ENCODE measurements at places on chromosomes 16 and 17. TPM values are rescaled to one million over a fixed set of nuclear protein-coding genes. Genes with fewer than 3 reads are reported as not detected.

- no peak for DNase-seq
Measured at GRCh38 chr16:65817066-65817465, 549.4 kb upstream of the CDH5 start.

DNA sequence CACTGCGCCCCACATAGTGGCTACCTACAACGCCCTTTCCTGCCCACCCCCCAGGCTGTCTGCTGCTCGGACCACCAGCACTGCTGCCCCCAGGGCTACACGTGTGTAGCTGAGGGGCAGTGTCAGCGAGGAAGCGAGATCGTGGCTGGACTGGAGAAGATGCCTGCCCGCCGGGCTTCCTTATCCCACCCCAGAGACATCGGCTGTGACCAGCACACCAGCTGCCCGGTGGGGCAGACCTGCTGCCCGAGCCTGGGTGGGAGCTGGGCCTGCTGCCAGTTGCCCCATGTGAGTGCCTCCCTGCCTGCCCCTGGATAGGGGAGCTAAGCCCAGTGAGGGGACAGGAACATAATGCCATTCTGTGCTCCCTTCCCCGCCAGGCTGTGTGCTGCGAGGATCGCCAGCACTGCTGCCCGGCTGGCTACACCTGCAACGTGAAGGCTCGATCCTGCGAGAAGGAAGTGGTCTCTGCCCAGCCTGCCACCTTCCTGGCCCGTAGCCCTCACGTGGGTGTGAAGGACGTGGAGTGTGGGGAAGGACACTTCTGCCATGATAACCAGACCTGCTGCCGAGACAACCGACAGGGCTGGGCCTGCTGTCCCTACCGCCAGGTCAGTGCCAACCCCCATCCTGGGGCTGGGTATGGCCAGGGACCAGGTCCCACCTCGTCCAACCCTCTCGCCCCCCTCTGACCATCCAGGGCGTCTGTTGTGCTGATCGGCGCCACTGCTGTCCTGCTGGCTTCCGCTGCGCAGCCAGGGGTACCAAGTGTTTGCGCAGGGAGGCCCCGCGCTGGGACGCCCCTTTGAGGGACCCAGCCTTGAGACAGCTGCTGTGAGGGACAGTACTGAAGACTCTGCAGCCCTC, 7.1 kb downstream of the GRN start:
- DNase-seq, result no peak

GRCh38 chr16:17002565-17002964, 468.2 kb downstream of the XYLT1 start:
- DNase-seq, result no peak

DNA sequence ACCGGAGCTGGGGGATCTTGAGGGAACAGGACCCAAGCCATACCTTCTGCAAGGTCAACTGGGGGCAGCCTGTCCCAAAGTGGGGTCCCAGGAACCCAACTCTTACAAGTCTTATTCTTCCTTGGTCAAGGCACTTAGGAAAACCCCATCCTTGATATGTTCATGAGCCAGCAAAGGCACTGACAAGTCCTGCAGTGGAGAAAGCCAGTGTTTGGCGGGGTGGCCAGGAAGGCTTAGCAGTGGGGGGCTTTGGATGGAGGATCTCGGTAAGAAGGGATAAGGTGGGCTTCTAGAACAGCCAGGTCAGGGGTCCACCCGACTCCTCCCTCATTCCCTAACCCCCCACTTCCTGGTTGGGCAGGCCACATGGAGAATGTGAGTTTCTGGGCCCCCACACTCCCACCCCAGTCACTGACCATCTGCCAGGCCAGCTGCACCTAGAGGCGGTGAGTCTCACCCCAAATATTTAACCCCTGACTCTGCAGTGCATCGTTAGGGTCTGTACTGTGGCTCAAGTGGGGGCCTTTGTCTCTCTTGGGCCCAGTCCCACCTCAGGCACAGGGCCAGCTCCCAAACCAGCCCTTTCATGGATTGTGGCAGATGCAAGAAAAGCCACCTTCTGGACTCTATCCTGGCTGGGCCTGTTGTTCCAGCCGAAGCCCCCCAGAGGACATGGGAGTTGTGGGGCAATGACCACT, 22.3 kb downstream of the PPL start:
- no peak for DNase-seq

DNA sequence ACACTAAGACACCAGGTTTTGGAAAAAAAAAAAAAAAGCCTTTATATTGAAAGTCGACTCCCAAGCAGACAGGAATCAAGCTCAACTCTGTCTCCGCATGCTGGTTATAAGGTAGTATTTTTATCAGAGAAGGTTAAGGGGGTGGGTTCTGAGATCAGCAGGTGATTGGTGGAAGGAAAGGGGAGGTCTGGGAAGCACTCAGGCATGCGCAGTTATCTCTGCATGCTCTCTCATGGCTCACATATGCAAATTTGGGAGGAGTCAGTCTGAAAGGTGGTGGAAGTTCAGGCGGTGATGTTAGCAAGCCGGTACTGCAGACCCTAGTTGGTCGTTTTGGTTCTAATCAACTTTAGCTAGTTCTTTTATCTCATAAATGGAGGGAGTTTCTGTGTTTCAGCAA, 357.6 kb upstream of the C16orf82 start:
- no peak for DNase-seq

- DNase-seq, result no peak
Measured at GRCh38 chr17:80187515-80187941, 17.7 kb downstream of the CARD14 start.

The CACNA1H gene
- not detected for total RNA-seq

GRCh38 chr17:57806167-57806830, 43.5 kb downstream of the MRPS23 start:
- DNase-seq, result no peak

DNA sequence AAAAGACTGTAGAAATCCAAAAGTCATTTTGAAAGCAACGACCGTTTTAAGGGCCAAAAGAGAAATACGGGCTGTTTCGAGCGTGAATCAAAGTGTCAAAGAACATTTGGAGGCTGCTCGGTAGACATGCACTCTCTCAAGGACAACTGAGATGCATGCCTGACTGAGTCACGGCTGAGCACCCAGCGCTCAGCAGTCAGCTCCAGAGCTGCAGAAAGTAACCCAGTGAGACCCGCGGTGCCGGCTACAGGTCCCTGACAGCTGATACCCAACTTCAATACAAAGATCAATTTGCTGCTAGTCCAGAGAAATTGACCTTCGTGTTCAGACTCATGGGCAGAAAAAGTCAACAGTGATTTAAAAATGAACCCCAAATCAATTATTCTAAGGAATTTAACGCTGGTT, 214.9 kb downstream of the STX8 start:
- no peak for DNase-seq

GRCh38 chr17:32283745-32284201, 18.1 kb downstream of the RHBDL3 start:
- DNase-seq, result peak; percentile 11

DNA sequence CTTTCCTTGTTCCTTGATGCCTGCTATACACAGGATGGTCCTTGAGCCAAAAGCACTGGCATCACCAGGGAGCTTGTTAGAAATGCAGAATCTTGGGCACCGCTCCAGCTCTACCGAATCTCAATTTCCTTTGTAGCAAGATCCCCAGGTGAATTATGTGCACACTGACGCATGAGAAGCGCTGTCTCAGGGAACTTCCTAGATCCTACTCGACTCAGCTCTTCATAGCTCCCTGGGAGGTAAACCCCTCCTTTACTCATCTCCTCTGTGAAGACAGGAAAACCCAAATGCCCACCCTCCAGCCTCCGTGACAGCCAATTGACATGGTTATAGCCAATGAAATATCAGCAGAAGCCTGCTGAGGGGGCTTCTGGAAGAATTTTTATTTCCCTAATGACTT, 4.1 kb downstream of the USP31 start:
- DNase-seq, result no peak

- DNase-seq, result no peak
Measured at GRCh38 chr16:4667203-4667963, 26.0 kb upstream of the NUDT16L1 start.

The SF3B3 gene
- total RNA-seq, result 268 TPM

The ZNF469 gene
- total RNA-seq, result 10.2 TPM

DNA sequence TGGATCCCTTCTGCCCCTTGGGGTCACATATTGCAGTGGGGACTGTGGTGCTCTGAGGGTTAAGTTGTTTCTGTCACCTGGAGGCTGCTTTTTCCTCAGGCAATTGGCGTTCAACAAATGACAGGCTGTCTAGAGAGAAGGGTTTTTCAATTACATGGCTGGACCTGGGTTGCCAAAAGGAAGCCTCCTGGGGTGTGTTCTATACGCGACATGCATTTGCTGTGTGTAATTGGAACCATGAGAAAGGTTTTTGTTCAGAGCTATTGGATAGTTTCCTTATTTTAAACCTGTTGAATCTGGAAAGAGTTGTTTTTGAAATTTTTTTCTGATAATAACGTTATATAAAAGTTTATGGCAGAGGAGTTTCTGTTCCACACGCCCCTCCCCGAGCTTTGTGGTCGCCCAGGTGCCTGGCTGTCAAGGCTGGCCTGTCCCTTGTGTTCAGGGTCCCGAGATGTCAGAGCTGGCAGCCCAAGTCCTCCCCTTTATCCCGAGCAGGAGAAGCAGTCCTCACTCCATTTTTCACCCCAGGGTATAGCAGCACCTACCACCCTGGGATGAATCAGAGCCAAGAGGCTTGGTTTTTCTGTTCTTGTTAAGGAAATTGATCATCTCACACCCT, 26.1 kb upstream of the ZNF750 start:
- no peak for DNase-seq

DNA sequence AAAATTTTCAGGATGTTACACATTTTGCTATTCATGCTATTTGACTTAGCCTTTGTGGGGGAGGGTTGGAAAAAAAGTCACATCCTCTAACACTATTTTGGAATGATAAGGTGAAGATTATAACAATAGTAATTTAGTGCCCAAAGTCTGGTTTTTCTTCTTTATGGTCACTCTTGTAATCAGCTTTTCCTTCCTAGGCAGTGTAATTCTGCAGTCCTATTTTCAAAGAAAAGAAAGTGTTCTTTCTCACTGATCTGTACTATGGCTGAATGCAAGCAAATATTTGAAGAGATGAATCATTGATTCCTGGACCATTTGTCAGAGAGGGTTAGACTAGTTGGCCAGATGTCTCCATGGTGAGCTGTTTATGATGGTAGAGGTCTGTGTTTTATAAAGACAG, 8.4 kb downstream of the RSPRY1 start:
- DNase-seq, result peak; percentile 89

DNA sequence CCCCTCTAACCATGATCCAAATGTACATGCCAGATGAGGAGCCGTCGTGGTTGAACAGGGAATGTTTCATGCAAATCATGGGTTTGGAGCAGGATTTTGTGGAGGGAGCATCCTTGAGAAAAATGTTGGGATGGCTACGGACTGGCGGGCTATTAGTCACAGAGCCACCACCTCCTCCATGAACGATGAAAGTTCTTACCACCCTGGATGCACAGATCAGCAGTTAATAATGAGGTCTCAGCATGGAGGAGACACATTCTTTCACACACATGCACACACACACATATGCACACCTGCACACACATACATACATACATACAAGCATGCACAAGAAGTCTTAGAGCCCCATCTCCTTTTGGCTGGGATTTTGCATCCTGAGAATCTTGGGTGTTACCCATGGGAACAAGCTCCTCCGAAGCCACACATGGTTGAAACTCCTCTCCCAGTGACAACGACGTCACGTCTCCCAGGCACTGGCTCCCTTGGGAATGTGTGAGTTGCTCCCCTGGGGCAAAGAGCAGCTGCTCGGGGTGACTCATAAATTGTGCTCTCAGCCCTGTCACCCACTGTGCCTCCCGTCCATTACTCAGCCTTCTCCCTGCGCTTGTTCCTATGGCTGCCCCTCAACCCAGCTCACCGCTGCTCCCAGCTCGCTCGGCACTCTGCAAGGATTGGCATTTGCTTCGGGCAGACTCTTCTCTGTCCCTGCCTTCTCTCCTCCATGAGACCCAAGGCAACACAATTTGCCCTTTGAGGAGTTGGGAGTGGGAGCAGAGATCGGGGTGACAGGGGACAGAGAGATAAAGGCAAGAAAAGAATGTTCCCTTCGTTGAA, 344.6 kb downstream of the SOX9 start:
- DNase-seq, result peak; percentile 98

DNA sequence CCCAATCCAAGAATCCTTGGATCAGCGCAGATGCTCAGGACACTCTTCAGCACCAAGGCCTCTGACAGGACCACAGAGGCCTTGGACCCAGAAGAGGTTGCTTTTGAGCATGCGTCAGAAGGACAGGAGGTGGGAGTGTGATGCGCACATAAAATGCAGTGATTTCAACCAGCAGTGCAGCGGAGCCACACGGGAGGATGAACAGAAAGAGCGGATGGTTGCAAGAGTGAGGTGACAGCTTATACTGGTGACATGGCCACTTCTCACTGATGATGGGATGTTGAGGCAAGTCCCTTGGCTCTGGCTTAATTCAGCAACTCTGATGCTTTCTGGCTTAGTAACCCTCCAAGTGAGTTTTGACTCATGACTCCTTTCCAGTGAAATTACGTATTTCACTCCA, 25.2 kb upstream of the ERN1 start:
- DNase-seq, result no peak

DNA sequence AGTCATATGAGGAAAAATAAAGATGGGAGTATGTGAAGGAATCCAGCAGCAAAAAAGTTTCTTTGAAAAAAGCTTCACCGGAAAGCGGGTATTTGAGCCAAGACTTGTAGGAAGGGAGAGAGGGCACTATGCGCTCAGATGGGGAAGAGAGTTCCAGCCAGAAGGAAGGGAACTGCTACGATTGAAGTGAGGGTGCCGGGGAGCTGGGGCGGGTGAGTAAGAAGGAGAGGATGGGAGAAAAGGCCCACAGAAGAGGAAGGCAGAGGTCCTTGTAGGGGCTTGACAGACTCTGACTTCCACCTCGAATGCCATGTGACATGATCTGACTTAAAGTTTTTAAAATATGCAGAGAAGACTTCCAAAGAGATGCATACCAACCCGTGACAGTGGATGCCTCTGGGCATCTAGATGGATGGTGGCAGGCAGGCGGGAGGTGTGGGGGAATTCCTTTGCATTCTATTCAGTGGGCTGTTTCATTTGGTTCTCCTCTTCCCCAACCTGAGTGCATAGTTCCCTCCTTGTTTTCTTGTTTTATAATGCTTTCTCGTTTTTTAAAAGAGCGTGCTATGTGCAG, 44.9 kb downstream of the CDRT4 start:
- DNase-seq, result no peak

DNA sequence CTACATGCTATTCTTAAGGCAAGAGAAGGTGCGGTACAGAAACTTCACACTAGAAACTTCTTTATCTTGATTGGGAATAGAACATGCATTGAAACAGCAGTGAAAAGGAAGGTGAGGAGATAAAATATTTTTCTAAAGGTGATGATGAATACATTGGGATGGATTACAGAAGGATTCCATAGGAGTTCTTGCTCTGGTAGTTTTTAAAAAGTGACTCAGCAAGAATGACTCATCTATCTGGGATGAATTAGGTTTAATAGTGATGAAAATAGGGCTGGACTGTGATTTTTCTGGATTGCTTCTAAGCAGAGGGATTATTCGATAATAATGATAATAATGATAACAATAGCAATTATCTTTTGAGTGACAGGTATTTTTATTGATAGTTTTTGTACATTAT, 65.6 kb upstream of the HS3ST4 start:
- no peak for DNase-seq

The KCNJ2 gene
- 0.49 TPM for total RNA-seq

DNA sequence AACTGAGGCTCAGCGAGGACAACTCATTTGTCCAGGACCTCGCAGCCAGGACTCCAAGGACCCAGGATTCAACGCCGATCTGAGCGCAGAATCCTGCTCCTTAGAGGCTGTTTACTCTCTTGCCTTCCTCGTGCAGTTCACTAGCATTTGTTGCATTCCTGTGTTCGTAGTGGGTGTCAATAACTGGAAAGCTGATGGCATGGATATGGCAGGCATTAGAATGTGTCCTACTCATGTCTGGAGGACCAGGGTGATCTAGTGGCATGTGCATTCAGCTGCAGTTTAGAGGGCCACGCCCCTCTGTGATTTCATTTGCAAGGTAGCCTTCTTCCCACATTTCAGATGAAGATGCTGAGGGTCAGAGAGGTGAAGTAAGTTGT, 510 bp downstream of the CRISPLD2 start:
- peak; percentile 35 for DNase-seq

All from HFFc6 (cell line).